ENCODE measurements at places on chromosomes 4 and X.

DNA sequence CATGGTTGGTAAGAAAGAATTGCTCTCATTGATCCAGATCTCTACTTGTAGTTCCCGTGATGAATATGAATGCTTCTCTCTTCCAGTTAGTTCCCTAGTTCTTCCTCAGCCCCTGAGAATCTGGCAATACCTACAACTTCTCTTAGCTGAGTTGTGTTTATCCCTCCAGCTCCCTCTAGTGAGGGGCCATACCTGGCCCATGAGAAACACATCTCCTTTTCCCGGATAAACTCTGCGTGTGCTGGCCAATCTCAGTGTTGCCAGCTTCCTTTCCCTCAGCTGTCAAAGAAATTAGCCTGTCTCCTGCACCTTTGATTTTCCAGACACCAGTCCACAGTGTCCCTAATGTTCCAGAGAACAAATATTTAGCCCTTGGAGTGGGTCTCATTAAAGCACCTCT is 5.7 kb downstream of the CBLL2 start:
- no peak for DNase-seq

DNA sequence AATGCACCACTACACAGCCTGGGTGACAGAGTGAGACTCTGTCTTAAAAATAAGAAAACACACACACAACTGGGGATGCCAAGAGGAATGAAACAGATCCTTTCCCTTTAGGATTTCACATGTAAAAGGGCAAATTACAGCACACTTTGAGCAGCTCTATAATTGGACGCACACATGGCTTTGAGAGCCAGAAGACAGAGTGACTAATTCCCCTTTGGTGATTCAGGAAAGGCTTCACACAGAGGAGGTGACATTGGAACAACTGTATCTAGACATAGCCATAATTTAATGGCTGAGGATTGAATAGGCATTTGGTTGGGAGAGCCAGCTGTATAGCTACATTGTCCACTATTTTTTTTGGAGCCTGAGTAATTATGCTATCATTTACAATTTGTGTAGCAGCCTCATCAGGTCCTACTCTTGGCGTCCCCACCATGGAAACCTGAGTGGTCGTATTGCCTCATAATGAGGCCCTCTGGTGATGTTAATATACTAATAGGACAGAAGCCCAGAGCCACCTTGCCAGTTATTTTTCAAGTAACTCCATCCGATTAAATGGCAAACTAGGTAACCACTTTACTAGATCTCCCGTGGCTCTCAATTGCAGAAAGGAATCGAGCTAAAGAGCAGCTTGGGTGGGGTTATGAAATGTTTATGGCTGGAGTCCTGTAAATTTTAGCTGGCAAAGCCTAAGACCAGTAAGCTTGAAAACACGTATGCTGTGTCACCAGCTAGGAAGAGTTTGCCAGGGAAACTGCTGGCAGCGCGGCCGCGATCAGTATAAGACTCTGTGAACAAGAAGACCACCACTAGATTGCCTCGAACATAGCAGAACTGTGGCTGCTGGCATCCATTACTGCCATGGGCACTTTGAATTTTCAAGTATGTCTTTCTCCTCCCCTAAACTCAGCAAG is 8.5 kb upstream of the PPEF1 start:
- no peak for DNase-seq

DNA sequence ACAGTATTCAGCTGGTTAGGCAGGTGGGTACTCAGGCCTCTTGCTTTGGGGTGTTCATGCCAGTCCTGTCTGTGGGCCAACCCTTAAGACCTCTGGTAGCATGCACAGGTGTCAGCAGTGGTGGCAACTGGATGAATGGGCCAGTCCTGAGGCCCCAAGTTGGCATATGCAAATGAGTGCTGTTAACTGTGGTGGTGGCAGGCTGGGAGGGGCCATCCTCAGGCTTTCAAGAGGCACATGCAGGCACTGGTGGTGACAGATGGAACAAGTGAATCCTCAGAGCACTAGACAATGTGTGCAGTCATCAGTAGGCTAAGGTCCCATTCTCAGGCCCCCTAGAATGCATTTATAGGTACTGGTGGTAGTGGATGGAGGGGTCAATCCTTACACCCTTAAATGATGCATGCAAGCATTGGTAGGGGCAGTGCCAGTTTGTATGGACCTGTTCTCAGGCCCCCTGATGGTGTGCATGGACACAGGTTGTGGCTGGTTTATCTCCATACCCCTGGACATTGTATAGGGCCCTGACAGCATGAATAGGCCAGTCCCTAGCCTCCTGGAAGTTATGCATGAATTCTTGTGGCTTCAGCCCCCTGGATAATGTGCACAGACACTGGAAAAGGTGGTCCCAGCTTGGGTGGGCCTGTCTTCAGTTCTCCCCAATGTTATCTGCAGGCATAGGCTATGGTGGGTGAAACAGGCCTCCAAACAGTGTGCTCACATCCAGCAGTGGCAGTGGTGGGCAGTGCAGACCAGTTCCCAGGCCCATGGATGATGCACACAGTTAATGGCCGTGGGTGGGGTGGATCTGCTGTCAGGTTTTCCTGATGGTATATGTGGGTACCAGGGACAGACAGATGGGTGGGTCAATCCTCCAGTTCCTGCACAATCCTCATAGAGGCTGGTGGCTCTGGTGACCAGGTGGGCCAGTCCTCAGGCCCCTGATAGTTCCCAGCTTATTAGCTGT is 24.7 kb downstream of the TECRL start:
- no peak for DNase-seq

- DNase-seq, result no peak
These were observed 77.9 kb downstream of the PSAPL1 start for GRCh38 chr4:7356667-7357310.

DNA sequence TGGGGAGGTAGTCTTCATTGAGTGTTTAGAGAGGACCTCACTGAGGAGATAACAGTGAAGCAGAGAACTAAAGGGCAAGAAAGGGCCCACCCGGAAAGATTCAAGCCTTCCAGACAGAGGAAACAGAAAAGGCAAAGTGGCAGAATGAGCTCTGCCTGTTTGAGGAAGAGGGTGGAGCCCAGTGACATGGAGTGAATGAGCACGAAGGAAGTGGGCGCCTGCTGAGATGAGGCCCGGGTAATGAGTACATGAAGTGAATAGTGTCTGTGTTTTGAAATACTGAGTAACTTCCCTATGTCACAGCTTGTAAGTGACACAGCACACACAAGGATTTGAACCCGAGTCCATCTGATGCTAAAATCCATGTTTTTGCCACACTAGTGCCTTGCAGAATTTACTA is 32.5 kb upstream of the TLR2 start:
- DNase-seq, result no peak

DNA sequence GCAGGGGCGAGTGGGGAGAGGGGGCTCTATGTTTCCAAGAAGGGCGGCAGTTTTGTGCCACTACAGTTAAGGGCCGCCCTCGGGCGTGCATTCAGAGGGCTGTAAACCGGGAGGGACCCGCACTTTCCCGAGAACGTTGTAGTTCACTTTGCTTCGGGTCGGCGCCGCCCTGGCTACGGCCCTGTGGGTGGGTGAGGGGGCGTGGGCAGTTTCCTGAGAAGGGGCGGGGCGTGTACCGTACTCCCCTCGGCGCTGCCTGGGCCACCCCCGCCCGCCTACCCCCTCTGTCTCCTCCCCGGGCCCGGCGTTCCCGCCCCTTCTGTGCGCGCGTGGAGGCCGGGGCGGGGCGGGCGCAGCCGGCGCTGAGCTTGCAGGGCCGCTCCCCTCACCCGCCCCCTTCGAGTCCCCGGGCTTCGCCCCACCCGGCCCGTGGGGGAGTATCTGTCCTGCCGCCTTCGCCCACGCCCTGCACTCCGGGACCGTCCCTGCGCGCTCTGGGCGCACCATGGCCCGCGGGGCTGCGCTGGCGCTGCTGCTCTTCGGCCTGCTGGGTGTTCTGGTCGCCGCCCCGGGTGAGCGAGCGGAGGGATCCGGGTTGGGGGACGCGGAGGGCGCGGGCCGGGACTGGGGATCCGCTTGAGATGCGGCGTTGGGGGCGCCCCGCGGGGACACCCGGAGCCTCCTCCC is at the start of gene CD99:
Gene CD99 (plus strand): TSS at position 440 of the 687 bp plus-strand sequence. CDS start 66 bp downstream, at position 506.
- DNase-seq, result peak; percentile 84

GRCh38 chr4:181004056-181004455 is 1239.1 kb upstream of the TENM3 start:
- no peak for DNase-seq

DNA sequence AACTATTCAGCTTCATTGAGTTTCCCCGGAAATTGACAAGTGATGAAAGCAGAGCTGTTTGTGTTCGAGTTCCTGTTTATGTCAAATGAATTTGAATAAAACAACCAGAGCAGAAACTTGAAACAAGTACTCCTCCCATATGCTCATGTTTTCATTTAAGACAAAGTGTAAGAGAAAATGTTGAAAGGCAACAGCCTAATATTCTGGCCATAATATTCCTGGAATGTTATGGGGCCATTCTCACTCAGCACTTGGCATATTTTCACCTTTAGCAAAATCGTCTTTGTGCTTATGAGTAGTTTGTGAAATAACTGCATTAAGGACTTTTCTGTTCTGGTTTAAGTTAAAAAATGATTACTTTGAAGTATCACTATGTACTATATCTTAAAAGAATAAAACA is 276.0 kb upstream of the FAT1 start:
- DNase-seq, result no peak

- DNase-seq, result no peak
These were observed 186.0 kb upstream of the FRMPD4 start for GRCh38 chrX:11952176-11952720.

GRCh38 chrX:53441531-53442321 is 7.6 kb upstream of the HSD17B10 start:
- peak; percentile 80 for DNase-seq

DNA sequence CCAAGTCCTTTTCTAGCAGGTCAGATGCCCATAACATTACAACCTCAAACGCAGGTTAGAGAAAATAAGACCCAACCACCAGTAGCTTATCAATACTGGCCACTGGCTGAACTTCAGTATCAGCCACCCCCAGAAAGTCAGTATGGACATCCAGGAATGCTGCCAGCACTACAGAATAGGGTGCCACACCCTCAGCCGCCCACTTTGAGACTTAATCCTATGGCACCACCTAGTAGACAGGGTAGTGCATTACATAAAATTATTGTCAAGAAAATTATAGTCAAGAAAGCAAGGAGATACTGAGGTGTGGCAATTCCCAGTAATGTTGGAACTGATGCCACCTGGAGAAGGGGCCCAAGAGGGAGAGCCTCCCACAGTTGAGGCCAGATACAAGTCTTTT is 19.9 kb upstream of the TRIM61 start:
- no peak for DNase-seq

- peak; percentile 61 for DNase-seq
These were observed 1.5 kb downstream of the P2RY8 start for GRCh38 chrX:1535241-1536041.

DNA sequence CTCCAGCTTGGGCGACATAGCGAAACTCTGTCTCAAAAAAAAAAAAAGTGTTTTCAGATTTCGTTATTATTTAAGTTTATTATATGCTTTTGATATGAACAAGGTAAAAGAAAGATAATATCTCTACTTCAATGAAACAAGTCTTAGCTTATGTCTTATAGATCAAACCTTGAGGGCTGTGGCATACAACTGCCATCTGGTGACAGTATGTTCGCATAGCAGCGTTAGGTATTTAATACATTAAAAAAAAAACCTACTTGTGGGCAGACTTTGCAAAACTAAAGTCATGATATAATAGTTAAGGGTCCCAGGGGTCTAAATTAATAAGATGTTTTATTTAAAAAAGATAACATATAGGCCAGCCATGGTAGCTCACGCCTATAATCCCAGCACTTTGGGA is 161.2 kb upstream of the AMOT start:
- no peak for DNase-seq

GRCh38 chr4:154208424-154208823 is 283.2 kb downstream of the DCHS2 start:
- no peak for DNase-seq

DNA sequence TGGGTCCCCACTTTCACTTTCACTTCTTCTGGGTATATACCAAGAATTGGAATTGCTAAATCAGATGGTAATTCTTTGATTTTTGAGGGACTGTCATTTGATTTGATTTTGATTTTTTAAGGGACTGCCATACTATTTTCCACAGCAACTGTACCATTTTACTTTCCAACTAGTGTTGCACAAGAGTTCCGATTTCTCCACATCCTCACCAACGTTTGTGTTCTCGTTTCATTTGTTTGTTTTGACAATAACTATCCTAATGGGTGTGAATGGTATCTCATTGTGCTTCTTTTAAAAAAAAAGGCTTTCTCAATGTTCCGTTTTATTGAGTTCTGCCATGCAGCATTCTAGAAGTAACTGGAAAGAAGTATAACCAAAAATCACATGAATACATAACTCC is 62.6 kb downstream of the C4orf46 start:
- DNase-seq, result no peak

GRCh38 chr4:156191044-156191781 is 237.5 kb upstream of the CTSO start:
- no peak for DNase-seq

DNA sequence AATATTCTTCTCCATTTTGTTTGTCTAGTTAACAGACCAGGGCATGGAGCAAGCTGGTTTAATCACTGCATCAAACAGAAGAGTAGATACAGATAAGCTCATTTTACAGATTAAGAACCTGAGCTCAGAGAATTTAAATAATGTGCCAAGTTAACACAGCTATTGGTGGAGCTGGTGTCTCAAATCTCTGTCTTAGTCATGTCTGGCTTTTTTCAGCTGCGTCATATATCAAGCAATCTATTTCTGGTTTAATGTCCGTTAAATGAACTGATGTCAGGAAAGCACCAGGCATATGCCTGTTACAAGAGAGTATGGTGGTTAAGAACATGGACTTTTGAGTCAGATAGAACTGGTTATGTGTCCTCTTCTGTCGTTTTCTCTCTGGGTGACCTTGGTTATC is 79.8 kb upstream of the ADGRA3 start:
- DNase-seq, result no peak

DNA sequence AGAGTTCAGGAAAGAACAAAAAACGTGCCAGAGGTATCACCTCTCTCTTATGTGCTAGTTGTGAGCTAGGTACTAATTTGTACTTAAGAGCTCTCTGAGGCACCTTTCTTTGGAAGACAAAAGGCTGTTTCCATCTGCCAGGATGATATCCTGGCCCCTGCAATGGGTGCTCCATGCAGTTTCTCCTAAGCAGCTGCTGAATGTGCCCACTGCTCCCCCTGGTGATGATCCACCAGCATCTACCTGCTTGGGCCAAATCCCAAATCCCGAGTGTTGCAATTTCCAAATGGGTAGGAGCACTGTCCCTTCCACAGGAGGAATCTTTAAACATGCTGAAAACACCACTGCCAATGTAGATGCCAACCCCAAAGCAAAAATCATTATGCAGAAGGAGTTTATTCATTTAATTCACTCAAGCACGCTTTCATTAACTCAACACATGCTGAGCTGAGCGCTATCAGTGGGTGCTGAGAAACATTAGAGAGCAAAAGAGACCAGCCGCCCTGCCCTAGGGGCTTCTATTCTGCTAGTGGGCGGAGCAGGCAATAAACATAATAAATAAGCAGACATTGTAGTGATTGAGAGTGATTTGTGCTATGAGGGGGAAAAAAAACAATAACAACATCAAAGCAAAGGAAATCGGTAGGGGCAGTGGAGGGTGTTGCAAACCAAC is 69.6 kb upstream of the C4orf50 start:
- no peak for DNase-seq

GRCh38 chr4:84875636-84876371 is 90.7 kb downstream of the WDFY3 start:
- no peak for DNase-seq

GRCh38 chr4:184598753-184599491 is 50.3 kb downstream of the CASP3 start:
- DNase-seq, result no peak

Data from activated CD4-positive, CD25-positive, alpha-beta regulatory T cell treated with anti-CD3 and anti-CD28 coated beads, Interleukin-2, amount 50 U/mL, for 72 hours (primary cell).